ENCODE measurements at places on chromosomes 13 and 19.
A peak's percentile ranks its signal among the peaks of the same experiment; 100 is the strongest.

DNA sequence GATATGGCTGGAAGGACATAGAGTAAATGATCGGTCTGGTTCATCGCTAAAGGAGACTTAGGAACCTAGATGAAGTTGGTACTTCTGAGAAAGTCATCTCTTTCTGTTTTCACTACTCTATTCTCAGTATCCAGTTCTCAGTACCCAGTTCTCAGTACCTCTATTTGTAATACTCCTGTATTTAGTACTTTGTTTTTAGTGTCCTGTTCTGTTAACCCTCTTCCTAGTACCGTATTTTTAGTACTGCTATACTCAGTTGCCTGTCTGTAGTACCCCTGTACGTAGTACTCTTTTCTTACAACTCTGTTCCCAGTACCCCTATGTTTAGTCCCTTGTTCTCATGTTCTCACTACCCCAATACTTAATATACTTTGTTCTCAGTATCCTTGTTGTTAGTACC is 1.2 kb downstream of the RFXAP start:
- no peak for DNase-seq

- DNase-seq: no peak
These were observed 25.0 kb downstream of the LRCH1 start for GRCh38 chr13:46577696-46578589.

GRCh38 chr13:82976499-82976898 is 905.8 kb downstream of the SLITRK1 start:
- DNase-seq: no peak

GRCh38 chr13:98026457-98026857 is 73.0 kb downstream of the IPO5 start:
- DNase-seq: no peak

DNA sequence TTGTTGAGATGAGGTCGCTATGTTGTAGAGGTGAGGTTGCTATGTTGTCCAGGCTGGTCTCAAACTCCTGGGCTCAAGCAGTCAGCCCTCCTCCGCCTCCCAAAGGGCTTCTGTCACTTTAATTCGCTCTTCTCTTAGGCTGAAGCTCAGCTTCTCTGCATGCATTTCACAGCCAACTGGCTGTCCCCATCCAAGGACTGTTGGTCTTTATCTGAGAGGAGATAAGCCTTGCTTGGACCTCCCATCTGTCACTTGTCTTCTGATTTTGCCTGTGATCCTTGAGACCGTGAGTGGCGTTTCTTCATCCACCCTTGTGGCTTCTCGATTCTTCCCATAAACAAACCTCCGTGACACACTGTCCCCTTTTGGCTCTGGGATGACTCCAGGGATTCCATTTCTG is 24.4 kb downstream of the CERS1 start:
- no peak for DNase-seq

- DNase-seq: no peak
These were observed 11.3 kb downstream of the HNRNPM start for GRCh38 chr19:8456064-8456463.

DNA sequence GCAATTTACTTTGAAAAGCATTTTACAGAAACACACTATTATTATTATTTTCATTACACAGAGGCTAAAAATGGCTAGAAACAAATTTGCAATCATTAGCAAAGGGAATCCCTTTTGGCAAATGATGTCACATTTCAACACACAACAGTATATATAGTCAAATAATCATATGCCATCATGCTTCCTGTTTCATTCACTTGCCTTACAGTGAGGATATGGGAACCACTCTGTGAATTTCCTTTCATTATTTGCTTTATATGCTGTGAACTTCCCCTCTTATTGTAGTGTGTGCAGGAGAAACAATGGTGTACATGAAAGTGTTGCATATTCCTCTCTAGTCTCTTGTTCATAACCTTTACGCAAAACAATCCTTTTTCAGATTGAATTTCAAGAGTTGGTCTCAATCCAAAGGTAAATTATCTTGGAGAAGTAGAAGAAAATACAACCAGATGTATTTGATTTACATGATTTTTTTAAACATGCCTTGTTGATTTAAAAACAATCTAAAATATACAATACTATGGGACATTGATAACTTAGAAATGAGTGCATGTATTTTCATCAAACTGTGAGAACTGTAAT is 657.3 kb downstream of the EFNB2 start:
- DNase-seq: no peak

DNA sequence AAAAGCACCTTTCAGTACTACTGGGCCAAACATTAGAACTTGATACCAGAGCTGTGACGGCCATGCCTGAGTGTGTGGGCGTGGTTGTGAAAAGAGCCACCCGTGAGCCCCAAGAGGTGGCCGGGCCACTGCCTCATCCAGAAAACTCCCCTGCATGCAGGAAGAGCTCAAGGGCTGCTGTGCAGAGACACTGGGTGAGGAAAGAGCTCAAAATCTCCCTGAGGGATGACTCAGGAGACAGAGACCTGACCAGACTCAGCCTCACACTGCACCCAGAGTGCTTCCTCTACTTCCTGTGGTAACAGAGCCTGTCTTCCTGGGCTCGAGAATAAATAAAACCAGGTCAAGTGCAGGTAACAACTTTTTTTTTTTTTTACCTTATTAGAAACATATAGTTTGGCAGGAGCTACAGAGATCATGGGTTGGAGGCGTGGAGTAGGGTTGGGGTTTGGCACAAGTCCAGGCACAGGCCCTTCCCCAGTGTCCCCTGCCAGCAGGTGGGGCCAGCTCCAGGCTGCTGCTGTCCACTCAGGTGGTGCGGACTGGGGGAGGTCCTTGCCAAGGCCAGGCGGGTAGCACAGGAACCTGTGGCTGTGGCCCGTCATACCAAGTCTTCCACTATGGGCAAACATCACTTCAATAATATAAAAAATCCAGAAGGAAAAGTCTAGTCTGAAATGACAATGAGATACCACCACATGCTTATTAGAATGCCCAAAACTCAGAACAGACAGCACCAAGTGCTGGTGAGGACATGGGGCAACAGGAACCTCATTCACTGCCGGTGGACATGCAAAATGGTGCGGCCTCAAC is 25.5 kb downstream of the ELL start:
- peak; percentile 88 for DNase-seq

- DNase-seq: no peak
These were observed 11.7 kb downstream of the CEACAM4 start for GRCh38 chr19:41615207-41615606.

- DNase-seq: no peak
These were observed 2.7 kb downstream of the KLF5 start for GRCh38 chr13:73061473-73061872.

GRCh38 chr13:20702915-20703779 is at the start of gene IL17D:
TSS of gene IL17D (plus strand) at chr13:20703699. CDS start at chr13:20704002, 303 bp downstream.
- peak; percentile 28 for DNase-seq

- no peak for DNase-seq
These were observed 27.1 kb downstream of the NAXD start for GRCh38 chr13:110642291-110642981.

DNA sequence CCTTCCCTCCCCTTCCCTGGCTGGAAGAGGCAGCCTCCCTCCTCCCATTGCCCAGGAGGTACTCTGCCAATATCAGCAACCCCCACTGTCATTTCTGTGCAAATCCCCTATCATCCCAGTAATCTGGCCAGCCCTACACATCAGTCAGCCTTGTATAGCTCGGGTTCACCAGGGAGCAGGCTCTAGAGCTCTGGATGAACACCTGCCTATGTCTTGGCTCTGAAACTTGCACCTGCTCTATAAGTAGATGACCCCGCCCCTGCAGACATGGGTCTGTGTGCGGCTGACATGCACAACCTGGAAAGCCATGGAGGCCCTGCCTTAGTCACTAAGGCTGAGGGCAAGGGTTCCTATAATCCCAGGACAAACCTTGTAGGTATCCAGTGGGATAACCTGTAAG is 1042.9 kb downstream of the UQCRFS1 start:
- DNase-seq: no peak

- no peak for DNase-seq
These were observed 181.9 kb upstream of the EDNRB start for GRCh38 chr13:78100486-78100885.

- DNase-seq: peak; percentile 54
These were observed 485 bp upstream of the ZNF845 start for GRCh38 chr19:53333066-53333462.

DNA sequence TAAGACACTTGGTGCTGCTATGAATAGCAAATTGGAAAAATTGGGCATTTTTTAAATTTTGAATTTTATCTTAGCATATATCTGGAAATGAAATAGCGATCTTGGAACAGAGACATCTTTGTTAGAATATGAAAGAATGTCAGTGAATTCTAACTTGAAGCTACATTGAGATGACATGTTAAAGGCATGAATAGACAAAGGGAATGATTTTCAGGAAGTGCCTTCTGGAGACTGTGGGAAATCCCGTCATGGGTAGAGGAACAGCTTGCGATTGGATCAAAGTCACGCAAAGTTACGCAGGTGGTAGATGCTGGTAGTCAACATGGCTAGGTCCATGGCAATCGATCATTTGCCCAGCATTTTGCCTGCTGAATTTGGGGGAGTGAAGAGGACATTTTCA is 43.5 kb downstream of the LRCH1 start:
- no peak for DNase-seq

- peak; percentile 92 for DNase-seq
These were observed at the start of gene ZNF784 for GRCh38 chr19:55624109-55625003. TSS of gene ZNF784 (minus strand) at chr19:55624566. CDS start at chr19:55624561, 5 bp downstream.

GRCh38 chr13:60162096-60162495 is 1.6 kb downstream of the DIAPH3 start:
- no peak for DNase-seq

- DNase-seq: peak; percentile 62
These were observed 11.3 kb upstream of the PLA2G4C start for GRCh38 chr19:48121909-48122371.

DNA sequence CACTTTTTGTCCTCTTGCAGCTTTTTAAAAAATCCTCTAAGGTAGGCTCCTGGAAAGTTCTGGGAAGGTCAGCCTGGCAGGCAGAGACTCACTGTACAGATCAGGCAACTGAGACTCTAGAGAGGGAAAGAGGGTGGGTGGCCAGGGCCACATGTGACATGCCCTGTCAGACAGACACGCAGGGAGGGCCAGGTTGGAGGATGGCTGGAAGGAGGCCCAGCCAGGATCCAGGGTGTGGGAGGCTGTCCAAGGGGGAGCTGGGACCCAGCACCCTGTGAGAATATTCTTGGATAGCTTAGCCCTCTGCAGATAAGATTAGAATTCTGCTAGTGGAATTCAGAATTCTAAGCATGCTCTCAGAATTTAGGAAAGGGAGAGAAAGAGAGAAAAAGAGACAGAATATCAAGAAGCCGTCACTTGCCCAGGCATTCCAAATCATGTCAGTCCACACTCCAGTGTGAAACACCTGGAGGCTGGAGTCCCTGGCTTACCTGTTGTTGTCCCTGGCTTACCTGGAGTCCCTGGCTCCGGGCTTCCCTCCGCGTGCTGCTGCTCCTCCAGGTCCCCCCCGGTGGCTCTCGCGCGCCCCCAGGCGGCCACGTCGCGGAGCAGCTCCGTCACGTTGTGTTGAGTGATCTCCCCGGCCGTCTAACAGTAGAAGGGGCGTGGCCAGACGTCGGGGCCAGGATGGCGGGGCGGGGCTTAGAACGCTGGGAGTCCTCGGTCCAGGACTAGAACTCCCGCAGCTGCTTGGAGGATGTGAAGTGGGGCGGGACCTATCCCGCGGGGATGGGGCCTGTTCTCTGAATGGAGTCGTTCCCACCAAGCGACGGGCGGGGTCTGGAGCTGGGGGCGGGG is 2.8 kb upstream of the TNNI3 start:
- peak; percentile 82 for DNase-seq

- no peak for DNase-seq
These were observed 68.4 kb upstream of the KCTD4 start for GRCh38 chr13:45269204-45269603.

- peak; percentile 44 for DNase-seq
These were observed 6.6 kb upstream of the LGALS4 start for GRCh38 chr19:38819231-38819920.

DNA sequence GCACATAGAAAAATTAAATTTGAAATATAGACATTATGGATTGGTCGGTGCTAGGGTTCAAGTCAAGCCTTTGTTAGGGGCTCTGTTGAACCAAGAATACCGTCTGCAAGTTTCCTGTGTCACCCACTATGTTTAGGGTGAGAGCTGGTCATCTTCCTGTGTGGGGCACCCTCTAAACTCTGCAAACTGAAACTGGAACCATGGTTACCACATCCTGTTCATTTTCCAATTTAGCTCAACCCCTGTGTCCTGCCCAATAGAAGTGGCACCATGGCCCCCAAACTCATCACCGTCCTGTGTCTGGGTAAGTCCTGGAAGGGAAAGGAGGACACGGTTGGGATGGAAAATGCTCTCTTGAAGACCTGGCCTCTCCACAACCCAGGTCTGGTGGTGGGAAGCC is 29.9 kb downstream of the LAIR2 start:
- no peak for DNase-seq

DNA sequence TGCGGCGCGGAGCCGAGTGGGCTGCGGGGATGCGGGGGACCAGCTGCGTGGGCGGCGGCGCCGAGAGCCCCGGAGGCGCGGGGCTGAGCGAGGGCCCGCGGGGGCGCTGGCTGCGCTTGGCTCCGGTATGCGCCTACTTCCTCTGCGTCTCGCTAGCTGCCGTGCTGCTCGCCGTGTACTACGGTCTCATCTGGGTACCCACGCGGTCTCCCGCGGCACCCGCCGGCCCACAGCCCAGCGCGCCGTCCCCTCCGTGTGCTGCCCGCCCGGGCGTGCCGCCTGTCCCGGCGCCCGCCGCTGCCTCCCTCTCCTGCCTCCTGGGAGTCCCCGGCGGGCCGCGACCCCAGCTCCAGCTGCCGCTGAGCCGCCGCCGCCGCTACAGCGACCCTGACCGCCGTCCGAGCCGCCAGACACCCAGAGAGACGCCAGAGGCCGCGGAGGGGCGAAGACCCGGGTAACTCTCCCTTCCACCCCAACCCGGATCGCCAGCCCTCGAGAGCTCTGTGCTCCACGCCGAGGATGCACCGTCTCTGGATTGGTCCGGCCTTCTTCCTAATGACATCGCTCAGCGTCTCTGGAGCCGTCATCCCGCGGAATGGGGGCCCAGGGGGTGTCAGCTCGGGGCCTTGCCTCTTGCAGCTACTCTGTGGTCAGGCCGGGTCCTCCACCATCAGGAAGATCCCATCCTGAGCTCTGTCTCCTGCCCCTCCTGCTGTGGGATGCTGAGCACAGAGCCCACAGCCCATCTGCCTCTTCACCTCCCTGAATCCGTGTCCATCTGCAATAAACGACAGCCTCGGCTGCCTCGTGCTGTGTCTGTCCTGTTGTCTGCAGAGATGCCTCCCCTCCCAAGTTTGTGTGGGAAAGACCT is 441 bp downstream of the INAFM1 start:
- peak; percentile 57 for DNase-seq

DNA sequence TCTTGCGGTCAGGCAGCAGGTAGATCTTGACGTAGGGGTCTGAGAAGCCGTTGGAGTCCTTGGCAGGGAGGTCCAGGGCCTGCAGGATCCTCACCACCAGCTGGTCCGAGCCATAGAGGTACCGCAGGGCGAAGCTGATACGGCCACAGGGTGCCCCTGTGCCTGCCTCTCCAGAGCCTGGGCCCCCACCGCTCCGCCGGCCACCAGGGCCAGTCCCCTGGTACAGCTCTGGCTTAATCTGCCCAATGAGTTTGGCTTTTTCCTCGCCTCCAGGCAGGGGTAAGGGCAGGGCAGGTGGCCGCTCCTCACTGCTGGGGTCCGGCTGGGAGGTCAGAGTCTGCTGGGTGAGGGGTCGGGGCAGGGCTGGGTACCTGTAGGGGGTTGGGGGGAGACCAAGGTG is 9.9 kb downstream of the SYT3 start:
- DNase-seq: no peak

Measured in thyroid gland (tissue), 4 donors.